ENCODE measurements at places on chromosomes 5 and 9.

DNA sequence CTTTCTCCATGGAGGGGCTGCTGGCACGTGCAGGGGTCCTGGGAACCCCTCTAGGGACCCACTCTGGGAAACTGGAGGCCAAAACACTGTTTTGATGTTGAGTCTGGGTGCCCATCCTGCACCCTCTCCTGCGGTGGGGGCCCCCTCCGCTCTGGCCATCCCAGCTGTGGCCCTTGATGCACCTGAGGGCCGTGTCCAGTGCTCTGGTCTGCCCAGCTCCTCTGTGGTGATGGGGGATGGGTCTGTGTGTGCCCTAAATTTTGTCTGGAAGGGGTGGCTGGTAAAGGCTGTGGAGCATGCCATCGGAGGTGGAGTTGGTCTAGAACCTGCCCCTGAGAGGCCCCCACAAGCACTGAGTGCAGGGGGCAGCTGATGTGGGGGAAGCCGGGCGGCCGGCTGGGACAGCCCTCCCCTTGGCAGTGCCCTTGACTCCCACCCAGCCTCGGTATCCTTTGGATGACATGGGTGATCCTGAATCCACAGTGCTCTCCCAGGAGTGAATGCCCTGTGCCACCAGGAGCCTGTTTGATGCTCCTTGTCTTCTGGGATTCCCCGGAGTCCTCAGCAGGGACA lies 26.3 kb downstream of the AHRR start:
- no peak for DNase-seq

DNA sequence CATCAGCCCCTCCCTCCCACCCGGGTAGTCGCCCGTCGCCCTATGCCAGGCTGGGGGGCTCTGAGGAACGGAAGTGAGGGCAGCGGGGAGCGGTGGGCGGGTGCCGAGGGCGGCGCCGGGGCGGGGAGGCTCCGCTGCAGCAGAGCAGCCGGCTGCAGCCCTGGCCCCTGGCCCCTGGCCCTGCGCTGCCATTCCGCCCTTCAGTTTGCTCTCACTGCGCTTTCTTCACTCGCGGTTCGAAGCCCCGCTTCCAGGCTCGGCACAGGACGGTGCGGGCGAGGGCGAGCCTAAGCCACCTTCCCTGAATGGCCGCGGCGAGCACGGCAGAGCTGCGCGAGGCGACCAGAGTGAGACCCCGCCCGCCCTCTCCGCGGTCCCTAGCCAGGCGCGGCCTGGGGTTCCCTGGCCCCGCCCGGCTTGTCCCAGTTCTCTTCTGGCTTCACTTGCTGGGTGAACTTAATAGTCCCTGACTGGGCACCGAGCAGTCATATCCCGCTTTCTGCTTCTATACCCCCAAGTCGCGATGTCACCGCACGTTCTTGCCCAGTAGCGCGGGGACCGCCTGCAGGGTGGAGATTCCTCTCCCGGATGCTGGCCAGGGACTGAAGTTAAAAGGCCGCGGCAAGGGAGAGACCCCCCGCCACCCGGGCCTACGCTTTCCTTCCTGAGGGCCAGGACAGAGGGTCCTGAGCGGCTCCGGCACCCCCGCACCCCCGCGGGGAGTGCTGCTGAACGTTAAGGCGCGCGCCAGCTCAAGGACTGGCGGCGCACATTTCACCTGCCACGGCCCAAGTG lies 623 bp upstream of the TRIM36 start:
- DNase-seq = no peak

GRCh38 chr9:90464978-90465377 lies 177.6 kb downstream of the DIRAS2 start:
- no peak for DNase-seq

DNA sequence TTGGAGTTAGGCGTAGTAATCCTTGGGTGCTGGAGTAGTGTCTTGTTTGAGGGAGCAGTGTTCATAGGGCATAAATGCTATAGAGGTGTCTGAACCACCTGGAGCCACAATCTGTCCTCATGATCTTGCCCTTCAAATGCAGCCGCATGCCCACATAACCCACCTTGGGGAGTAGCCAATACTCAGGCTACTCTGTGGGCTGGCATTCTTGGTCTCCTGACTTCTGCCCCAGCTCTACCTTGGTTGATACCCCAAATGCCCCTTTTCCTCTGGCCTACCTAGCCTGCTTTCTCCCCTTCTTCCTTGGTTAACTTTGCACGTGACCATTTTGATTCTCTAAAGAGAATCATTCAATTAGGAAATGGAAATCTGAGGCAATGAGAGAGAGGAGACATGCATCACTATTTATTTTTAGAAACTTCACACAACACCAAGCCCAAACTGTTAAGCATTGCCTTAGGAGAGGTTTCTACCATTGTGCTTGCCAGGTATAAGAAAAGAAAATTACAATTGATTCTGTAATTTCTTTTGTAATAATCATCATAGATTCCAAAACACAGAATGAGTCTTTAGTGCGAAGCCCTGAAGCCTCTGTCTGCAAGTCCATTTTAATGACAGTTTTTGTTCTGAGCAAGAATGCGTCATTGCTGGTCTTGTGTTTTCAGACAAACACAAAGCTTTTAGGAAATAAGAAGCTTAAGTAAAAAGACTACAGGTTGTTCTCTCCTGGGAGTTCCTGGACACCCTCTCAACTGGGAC lies 135.2 kb downstream of the C9orf152 start:
- DNase-seq = no peak

DNA sequence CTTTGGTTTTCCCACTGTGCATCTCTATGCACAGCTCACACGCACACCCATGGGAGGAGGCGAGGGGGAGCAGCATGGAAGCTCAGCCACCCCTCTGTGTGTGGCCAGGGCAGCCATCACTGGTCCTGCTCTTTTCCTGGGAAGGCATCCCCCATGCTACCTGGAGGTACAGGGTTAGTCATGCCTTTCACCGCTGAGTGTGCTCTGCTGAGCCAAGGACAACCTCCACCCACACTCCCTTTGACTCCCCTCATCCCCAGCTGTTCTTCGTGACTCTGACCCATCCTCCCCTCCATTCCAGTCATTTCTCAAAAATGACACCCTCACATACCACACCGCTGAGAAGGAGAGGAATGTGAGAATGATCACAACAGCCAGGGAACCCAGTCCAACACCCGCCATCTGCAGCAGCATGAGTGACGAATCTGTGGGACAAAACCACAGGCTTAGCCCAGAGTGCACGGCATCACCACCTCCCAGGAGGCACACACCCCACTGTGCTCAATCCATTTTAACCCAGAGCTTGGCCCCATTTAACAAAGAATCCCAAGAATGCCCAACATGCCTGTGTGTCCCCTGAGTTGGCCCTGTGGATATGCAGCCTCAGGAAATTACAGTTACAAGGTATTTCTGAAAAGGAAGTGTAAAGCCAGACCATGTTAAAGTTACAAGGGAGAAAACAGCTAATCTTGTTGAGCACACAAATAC lies 133.4 kb downstream of the SUSD1 start:
- DNase-seq = no peak

GRCh38 chr5:120152931-120153330 lies 311.2 kb upstream of the PRR16 start:
- DNase-seq = no peak

DNA sequence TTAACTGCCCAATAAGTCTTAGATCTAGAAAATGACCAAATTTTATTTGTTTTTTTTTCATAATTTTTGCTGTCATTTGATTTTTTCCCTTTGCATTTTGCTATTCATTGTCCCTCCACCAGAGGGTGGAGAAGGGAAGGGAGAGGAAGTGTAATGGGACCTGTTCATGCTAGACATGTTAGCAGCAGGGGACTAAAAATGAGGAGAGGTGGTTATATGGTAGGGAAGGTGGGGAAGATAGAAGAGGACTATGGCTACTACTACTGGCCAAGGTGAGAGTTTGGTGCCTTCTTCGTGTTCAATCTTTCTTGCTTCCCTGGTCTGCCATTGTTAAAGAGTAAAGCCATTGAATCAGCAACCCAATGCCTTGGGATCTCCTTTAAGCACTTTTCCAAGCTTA lies 6.4 kb downstream of the GRIA1 start:
- DNase-seq = no peak

- no peak for DNase-seq
Observed at GRCh38 chr5:8865266-8865665, 680.6 kb downstream of the SEMA5A start.

DNA sequence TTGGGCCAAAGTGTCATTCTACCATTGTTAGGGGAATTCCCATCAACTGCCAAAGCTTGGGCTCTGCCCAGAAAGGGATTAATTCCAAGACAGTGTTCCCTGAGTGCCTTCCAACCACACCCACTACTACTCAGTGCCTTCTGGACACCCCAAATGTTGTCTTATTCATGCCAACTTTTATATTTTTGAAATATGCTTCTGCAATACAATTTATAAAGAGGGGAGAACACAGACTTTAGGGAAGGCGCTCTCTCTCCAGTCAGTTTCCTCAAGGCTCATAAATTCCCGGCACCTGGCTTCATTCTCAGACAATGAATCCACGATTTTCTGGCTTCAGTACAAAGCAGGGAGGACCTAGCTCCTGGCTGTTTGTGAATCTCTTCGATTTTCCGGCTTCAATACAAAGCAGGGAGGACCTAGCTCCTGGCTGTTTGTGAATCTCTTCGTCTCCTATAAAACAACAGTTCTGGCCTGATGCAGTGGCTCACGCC lies 120.1 kb upstream of the MYO10 start:
- no peak for DNase-seq

DNA sequence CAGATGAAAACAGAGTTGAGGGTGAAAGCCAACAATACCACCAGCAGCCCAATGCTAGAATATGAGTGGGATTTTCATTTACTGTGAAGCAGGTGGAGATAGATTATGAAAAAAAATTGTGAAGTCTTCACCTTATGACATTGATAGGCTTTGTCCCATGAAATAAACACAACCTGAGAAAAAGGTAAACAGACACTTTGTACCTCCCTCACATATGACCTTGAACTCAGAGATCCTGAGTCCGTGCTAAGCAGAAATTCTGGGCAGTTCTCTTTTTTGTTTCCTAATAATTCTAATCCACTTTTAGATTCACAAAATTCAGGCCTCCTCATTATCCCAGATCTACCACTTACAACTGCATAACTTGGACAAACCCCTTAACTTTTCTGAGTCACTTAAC lies 127.3 kb upstream of the RORB start:
- no peak for DNase-seq

GRCh38 chr5:137516251-137516797 lies 17.2 kb upstream of the SPOCK1 start:
- DNase-seq = no peak

DNA sequence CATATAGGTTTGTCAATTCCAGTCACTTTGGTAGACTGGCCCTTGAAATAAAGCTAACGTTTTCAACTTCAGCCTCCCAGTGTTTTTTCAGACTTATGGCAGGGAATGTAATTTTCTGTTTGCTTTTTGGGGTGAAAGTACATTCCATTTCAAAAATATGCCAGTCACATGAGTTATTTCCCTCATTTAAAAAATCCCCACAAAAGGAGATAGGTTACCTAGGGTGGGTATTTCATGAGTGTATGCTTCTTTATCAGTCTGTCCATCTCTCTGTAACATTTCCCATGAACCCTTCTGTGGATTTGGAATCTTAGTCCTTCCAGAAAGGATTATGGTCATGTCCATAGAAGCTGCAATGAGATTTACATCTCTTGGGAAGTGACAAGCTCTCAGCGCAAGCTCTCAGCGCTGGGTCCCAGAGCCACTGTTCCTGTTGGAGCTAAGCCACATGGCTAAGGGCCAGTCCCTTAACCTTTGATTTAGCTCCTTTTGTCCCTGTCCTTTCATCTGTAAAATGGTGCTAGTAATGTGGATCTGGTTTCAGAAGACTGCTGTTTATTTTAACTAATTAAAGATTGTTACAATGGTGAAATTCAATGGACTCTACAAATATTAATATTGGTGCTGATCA lies 294.9 kb downstream of the NR3C1 start:
- DNase-seq = no peak

DNA sequence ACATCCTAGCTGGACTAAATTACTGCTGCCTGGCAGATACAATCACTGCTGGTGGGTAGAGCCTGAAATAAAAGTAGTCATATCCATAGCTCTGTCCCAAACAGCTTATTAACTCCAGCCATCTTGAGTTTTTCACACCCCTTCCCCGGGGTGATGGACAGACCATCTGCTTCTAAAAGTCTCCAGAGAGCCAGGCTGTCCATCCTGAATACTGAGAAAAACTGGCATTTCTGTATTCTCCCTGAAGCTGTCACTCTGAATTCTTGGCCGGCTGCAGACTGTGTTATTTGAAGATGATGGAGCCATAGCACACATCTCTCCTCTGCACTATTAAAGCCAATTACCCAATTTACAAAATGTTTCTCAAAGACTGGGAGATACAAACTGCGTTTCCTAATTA lies 118.6 kb downstream of the GABBR2 start:
- no peak for DNase-seq

GRCh38 chr9:25224309-25224708 lies 453.9 kb downstream of the TUSC1 start:
- no peak for DNase-seq

DNA sequence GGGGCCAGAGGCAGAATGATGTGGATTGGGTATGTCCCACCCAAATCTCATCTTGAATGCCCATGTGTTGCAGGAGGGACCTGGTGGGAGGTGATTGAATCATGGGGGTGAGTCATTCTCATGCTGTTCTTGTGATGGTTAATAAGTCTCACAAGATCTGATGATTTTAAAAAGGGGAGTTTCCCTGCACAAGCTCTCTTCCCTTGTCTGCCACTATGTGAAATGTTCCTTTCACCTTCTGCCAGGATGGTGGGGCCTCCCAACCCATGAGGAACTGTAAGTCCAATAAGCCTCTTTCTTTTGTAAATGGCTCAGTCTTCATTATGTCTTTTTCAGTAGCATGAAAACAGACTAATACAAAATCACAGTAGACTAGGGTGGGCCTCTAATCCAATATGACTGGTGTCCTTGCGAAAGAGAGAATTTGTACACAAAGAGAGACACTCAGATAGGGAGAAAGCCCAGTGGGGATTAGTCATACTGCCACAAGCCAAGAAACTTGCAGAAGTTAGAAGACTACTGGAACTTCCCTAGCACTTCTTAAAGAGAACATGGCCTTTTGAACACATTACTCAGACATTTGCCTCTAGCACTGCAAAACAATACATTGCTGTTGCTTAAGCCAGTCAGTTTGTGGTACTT lies 68.4 kb downstream of the ANXA1 start:
- no peak for DNase-seq

GRCh38 chr9:69122082-69122548 lies 52.0 kb upstream of the TJP2 start:
- no peak for DNase-seq

DNA sequence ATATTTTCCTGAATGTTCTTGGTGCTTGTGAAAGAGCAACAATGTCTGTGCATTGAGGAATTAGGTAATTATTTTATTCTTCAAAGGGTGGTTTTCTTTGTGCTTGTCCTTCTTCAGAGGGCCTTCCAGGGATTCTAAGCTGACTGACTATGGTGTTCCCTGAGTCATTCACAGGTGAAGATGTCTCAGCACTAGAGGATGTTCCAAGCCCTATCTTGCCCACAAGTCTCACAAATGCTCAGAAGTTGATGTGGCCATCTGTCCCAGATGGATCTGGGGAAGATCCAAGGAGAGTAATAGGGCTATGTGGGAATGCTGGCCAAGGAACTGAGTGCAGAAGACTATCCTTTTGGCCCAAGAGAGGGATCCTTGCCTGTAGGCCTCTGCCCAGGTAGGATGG lies 120.9 kb downstream of the ADAMTSL1 start:
- no peak for DNase-seq

- DNase-seq = no peak
Observed at GRCh38 chr5:75509956-75510355, 1.5 kb downstream of the CERT1 start.
